ENCODE measurements at places on chromosomes 3 and 15.

DNA sequence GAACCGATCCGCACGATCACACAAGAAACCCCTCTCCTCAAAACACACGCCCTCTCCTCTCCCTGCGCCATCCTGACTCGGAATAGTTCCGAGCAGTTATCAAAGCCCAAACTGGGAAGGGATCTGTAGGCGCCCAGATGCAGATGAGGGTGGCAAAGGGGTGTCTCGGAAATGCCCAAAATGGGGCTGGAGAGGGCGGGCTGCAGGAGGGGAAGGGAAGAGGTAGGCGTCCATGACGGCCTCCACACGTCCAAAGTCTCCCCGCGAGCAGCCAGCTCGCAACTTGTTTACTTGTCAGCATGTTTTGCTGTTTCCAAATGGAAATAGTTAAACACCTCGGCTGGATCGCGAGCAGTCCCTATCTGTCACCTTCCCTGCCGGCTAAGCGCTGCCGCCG lies 1.5 kb downstream of the NTRK3 start:
- DNase-seq = no peak

DNA sequence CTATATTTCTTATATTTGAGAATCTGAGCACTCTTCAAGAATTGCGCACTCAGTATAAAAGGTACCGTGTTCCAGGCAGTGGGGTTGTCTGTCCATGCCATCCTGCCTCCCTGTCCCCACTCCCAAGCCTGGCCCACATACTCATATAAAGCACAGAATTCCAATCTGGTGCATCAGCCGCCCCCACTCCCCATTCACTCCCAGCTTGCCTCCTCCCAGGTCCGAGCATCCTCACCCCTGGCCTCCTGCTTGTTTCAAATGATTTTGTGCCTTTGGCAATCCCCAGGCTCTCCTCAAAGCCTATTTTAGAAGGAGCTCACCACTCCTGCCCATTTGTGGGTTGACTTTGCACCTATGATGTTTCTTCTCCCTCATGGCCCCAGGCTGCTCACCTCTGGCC lies 22.2 kb upstream of the IGF1R start:
- DNase-seq = no peak

- DNase-seq = no peak
These were observed 62.8 kb upstream of the SEC22A start for GRCh38 chr3:123138839-123139444.

DNA sequence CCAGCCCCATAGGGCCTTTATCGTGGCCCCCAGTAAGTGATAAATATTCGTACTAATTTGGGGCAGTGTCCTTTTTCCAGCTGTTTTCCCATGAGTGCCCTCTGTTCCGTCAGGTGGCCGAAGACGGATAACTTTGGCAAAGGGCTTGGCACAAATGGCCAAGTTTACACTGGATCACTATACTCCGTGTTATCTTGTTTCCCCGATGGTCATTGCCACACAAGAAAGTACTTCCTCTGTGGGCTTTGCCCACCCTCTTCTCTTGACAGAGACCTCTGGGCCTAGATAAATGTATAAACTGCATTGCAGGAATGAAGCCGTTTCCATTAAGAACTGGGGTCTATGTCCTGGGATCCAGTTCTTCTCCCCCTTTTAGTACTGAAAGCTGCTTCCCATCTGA lies 39.1 kb downstream of the SMAD3 start:
- DNase-seq = no peak

- DNase-seq = no peak
These were observed 833.1 kb downstream of the NAALADL2 start for GRCh38 chr3:175692256-175692655.

- peak; percentile 12 for DNase-seq
These were observed 459.4 kb downstream of the GBE1 start for GRCh38 chr3:81302045-81302444.

DNA sequence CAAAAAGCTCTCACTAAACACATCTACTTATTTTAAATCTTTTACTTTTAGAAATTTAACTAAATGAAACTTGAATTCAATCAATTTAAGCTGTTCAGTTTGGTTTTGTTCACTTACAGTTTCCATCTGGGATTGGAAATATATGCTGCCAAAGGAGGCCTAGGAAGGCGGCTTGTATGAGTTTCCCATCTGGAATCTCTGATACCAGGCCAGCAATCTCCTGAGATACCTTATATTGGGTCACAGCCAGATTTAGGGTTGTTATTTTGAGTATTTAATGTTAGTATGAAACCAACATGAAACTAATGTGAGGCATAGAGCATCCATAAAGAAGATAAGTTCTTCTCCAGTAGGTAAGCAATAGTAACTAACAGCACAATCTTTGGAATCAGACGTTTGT lies 94.6 kb downstream of the GMNC start:
- DNase-seq = no peak

DNA sequence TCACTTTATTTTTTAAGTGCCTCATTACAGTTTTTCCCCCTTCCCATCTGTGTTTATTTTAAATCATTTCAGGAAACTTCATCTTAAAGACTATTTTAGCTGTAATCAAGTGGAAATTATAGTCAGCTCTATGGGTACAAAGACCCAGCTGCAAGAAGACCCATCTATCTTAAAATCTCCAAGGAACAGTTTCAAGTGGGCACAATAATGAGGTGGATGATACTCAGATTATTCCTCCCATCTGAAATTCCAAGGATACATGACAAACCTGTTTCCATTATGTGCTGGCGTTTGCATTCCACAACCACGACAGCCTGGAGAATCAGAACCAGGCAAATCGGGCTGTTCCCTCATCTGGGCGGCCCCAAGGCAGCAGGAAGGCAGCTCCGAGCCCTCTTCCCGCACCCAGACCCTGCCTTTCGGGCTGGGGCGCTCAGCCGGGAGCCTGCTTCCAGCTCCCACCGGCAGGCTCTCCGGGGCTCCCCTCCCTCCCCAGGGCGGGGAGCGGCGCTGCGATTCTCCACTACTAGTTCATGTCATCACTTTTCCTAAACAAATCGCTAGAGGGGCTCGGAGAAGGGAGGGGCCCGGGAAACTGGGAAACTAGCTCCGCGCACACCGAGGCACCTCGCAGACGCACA lies at the start of gene MGLL:
Gene MGLL (minus strand): TSS at position 475 of the 641 bp plus-strand sequence. CDS start 197 bp downstream, at position 278.
- no peak for DNase-seq

- no peak for DNase-seq
These were observed 100.8 kb upstream of the NEDD4 start for GRCh38 chr15:56094171-56094570.
